Left ventricle myocardium inferior (tissue), 1 donor: ENCODE measurements at places on chromosomes 12 and 14.

GRCh38 chr14:64468451-64468850, 3.2 kb downstream of the AKAP5 start:
- DNase-seq = no peak

DNA sequence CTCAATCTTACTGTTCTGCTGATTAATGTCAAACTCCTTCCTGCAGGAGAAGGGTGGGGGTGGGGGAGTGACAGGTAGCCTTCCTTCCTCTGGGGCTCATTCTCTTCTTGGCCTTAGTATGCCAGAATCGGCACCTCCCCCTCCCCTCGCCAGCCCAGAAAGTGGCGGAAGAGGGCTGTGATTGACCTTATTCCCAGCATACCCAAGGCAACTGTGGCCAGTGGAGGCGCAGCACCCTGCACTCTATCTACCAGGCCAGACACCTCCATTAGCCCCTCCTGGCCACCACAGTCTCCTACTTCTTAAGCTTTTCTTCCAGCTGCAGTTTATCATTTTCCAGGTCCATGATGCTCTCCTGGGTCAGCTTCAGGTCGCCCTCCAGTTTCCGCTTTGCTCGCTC, 15.5 kb downstream of the MYH6 start:
- DNase-seq = no peak

- no peak for DNase-seq
Observed at GRCh38 chr12:104459368-104459909, 2.7 kb downstream of the CHST11 start.

DNA sequence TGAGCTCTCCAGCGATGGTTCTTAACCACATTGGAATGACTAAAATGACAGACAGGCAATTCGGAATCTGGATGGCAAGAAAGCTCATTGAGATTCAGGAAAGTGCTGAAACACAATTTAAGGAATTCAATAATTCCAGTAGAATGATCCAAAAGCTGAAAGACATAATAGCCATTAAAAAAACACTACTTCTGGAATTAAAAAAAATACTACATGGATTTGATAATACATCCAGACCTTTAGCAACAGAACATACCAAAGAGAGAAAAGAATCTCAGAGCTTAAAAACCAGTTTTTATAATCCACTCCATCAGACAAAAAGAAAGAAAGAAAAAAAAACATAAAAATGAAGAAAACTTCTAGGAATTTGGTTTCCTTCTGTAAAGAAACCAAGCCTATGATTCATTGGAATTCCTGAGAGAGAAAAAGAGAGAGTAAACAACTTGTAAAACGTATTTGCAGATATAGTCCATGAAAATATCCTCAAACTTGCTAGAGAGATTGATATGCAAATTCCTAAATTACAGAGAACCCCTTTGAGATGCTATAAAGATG, 52.8 kb downstream of the SLCO1B1 start:
- no peak for DNase-seq

- DNase-seq = no peak
Observed at GRCh38 chr14:29734732-29735131, 192.9 kb downstream of the PRKD1 start.

DNA sequence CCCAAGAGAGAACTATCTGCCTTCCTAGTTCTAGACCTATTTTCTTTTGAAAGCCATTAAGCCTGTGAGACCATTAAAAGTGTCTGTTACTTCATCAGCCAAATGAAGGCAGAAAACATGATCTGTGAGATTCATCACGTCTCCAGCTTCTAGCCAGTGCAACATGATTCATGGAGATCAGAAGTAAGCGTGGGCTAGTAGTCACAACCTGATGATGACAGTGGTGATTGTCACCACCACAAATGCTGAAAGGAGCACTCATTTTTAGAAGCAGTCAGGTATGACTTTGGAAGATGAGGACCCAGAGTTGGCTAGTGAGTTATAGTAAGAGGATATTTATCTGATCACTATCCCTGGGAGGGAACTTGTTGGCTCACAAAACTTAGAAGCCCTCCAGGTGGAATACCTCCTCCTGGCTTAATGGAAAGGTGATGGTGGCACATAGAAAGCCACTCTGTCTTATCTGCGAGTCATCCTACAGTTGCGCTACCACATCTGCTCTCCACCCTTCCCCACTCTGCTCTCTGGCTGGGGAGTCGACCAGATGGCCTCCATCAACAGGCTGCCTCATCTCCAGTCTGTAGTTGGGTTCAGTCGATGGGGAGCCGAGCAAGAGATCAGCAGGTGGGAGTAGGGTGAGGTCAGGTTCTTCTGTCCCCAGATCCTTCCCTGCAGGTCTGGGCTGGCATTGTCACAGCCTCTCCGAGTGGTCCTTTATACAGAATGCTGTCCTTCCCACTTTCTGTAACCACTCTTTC, 317.6 kb upstream of the FKBP4 start:
- DNase-seq = no peak

DNA sequence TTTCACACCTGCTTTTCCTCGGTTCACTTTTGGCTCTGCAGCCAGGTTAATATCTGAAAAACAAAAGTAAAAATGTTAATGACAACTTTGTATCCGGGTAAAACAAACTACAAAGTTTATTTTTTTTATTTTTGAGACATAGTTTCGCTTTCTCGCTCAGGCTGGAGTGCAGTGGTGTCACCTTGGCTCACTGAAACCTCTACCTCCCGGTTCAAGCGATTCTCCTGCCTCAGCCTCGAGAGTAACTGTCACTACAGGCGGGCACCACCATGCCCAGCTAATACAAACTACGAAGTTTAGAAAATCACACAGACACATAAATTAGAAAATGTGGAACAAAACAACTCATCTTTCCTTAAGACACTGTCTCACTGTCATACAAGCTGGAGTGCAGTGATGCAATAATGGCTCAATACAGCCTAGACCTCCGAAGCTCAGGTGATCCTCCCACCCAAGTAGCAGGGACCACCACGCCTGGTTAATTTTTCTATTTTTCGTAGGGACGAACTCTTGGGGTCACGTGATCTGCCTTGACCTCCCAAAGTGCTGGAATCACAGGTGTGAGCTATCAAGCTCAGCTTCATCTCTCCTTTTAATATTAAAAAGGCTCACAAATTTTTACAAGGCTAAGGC, 38.1 kb downstream of the HNRNPC start:
- DNase-seq = no peak

DNA sequence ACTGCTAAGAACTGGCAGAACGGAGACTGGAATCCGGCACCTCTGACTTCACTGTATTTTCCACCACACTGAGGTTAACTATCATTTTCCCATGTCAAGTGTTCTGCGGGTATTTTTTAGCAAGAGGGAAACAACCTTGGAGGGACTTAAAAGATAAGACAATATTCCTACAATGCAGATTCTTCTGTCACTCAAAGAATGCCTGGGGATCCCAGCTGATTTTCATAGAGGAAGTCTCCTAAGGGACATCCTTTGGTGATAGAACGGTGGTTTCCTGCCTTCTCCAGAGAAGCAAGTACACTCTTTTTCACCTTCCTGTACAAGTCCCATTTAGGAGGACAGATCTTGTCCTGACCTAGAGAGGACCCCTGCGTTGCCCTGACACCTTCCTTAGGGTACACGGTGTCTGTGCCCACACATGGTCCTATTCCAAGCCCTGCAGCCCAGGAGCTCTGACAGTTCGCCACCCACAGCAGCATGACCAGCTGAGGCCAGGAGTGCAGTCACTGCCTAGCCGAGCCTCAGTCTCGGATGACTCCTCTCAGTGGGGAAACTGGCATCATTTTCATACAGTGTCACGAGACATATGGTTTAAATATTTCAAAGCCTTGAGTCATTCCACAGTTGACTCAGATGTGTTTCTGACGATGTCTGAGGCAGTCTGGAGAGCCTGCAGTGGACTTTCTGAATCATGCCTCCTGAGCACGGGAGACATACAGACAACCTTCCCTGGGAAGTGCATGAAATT, 181.3 kb upstream of the FKBP4 start:
- DNase-seq = no peak

GRCh38 chr14:35821564-35822411, 4.3 kb upstream of the BRMS1L start:
- DNase-seq = no peak

DNA sequence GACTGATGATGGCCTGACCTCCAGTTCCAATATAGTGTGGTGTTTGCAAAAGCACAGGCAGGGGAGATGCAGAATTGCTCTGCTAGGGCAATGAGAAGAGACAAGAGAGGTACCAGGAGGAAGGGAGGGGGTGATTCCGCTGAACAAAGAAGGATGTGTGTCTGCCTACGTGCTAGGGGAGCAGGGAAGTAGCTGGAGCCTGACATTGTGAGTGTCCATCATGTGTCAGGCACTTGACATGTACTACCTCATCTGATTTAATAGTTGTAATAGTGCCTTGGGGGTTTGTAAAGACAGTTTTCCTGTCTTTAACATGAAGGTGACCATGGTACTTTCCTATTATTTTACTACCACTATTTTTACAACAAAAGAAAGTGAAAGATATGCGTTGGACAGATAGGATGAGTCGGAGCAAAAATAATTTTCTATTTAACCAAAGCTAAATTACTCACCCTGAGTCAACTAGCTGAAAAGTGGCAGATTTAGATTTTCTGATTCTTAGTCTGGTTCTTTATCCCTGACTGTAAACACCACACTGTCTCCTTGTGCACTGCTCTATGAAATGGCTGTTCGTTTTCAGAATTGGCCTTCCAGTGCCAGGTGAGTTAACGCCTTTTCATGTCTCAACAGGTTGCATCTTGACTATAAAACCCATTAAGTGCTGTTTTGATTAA, 33.7 kb upstream of the TEAD4 start:
- no peak for DNase-seq

DNA sequence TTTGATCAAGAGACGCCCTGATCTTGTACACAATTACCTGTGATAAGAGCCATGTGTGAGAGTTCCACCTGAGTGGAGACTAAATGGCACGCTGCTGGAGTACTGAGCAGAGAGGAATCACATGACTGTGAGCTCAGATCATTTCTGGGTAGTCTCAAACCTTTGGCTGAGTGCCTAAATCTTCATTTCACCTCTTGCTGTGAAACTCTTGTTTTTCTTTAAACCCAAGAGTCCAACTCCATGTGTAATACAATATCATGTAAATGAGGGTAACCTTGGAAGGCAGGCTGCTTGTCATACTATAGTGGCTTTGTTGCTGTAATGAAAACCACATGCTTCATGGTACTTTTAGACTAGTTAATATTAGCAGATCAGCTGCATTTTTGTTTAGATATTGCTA, 156.9 kb downstream of the CAND1 start:
- DNase-seq = no peak

DNA sequence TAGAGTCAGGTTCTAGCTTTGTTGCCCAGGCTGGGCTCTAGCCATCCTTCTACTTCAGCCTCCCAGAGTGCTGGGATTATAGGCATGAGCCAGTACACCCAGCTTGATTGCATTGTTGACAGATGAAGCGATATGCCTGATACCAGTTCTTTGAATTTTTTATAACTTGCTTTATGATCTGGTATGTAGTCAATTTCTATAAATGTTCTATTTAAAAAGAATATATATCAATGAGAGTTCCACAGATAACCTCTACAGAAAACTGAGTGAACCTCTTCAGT, 99.8 kb downstream of the DIP2B start:
- DNase-seq = no peak

GRCh38 chr12:124440841-124441381, 126.5 kb downstream of the NCOR2 start:
- no peak for DNase-seq

DNA sequence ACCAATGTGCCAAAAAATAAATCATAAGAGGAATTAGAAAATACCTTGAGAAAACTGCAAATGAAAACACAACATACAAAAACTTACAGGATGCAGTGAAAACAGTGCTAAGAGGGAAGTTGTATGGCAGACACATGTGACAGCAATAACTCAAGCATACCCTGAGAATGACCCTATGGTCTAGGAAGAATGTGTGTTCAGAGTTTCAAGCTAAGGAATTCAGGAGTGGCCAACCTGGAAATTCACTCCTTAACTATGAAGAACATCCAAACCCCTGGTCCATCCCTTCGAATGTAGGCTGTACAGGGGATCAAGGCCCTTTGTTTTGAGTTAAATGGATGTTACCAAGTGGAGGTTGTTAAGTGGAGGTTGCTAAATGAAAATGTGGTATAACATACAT, 16.7 kb upstream of the TTC9 start:
- no peak for DNase-seq

DNA sequence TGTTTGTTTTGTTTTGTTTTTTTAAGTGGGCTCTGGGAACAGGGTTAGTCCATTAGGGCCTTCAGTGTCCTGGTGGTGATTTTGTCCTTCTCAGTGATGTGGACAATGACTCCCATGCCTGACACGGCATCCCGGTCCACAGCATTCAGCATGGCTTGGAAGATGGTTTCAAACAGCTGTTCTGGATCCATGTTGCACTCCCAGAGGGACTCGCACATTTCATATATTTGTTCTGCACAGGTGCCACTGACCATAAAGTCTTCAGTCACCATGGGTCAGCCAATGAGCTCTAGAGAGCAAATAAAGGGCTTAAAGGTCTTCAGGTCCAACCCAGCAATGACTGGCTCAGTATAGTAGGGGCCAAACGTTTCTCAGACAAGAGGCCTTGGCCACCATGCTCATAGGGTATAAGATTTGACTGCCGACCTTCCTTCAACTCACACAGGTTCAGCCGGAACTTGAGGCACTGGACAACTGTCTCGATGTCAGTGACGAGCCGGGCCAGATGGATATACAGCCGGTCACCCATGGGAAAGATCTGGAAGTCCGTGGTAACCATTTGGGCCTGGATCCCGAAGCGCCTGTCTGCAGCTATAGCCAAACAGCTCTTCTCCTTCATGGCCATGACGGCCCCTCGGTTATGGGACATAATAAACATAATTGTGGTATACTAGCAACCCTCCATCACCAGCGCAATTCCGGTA, 18.0 kb downstream of the OR10P1 start:
- DNase-seq = no peak

DNA sequence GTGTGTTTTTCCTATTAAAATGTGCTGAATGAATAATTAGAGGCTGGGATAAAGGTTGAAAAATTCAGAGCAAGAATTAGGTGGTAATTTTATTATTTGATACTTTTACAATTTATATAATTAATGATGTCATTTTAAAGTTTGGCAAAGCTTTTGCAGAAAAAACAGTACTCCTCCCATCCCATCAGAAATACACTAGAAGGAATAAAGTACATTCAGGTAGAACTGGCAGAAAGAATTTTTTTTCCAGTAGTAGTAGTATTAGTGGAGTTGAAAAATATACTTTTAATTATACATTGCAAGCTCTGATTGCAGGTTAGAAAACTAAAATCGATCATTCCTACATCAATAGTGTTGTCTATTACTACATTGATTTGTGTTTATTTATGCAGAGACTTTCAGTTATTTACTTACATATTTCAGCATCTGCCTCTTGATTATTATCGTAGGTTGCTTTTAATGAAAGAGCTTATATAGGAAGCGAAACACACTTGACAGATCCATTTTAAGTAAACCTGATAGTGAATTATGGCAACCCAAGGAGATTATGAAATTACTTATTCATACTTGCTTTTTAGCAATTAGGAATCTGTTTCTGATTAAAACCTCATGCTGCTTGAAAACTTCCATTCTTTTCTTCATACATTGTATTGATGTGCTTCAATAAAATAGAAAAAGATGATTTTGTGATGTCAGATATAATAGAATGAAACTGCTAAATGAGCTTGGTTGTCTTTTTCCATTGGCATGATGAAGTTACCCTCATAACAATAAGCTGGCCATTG, 10.1 kb downstream of the FOXG1 start:
- DNase-seq = no peak
